ENCODE measurements at places on chromosomes 1 and 21. TPM values are rescaled to one million over a fixed set of nuclear protein-coding genes. Genes with fewer than 3 reads are reported as not detected.

GRCh38 chr1:189117072-189117770, 1360.4 kb downstream of the BRINP3 start:
- DNase-seq: no peak

The PCAT6 gene
- 0.71 TPM for total RNA-seq

DNA sequence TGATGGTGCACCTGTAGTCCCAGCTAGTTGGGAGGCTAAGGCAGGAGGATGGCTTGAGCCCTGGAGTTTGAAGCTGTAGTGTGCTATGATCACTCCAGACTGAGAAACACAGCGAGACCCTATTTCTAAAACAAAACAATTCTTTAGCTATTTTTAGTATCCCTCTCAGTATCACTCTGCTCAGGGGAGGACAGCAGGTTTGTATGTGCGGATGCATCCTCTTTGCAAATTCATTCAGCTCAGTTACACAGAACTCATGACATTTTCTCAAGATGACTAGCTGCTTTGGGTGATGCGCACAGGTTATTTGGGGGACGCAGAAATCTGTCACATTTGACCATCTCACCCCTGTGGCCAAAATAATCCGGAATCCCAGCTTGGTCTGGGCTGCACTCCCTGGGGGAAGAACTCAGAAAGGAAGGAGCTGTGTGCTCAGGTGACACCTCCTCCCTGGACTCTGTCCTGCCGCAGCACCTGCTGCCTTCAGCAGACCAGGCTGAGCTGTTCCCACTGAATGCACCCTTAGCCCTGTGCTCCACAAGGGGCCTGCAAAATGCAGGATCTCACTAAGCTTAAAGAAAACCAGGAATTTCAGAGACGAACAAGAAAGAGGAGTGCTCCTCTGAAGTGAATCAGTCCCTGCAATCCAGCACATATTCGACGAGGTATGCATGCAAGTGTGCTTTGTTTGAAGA, 89.5 kb upstream of the PGBD5 start:
- DNase-seq: no peak

DNA sequence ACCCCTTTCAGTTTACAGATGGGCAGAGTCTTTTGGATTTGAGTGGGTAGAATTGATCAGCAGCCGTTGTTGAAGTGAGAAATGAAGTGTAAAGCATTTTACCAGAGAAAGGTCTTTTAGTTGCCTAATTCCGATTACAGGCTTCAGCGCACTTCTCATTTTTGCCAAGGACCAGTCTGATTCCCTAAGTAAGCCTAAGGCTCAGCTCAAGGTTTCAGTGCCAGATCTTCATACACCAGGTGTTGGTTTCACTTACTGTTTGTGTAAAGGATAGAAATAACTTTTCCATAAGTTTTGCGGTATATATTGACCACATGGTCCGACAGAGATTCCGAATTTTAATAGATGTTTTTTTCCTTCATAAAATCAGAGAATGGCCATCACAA, 83.9 kb upstream of the BMP8A start:
- DNase-seq: no peak

The PPM1J gene
- total RNA-seq: 0.30 TPM

The SLAMF6 gene
- 4.8 TPM for total RNA-seq

DNA sequence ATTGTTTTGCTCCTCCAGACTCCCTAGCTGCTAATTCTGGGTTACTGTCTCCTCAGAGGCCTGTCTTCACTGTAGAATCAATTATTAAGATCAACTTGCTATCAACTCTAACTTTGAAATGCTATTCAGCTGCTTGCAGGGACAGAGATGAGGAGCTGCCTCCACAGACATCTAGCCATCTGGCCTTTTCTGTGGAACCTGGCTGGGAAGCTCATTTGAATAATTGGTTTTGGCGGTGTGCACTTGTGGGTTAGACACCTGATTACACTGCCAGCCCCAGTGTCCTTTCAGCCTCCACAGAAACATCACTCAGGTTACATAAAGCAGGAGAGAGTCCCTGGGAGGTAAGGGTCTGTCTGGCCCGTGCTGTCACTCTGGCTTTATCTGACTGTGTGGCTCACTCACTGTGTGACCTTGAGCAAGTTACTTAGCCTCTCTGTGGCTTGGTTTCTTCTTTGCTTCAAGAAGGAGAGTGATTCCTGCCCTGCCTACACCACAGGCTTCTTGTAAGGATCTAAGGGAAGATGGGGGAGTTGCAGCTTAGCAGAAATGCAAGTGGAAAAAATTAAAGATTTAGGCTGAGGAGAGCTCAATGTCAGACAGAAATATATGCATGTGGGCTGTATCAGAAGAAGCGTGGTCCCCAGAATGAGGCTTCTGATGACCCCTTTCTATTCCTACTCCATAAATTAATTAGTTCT, 131.6 kb downstream of the BEND5 start:
- DNase-seq: no peak

DNA sequence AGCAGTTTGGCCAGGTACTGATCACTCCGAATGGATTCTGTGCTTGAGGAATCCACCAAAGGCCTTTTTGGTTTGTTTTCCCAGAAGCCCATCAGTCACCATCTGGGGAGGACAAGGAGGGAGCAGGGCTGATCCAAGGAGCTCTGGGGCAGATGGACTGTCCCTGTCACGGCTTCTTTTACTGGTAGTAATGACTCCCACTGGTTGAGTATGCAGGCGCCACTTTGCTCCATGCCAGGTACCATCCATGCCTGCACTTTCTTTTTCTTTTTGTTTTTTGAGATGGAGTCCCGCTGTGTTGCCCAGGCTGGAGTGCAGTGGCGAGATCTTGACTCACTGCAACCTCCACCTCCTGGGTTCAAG, 101.7 kb downstream of the UBIAD1 start:
- no peak for DNase-seq

All from lower lobe of right lung (tissue), 2 donors.